Stimulated activated CD4-positive, alpha-beta T cell treated with anti-CD3 and anti-CD28 coated beads, Interleukin-2, amount 100 ng/mL, for 24 hours (primary cell): ENCODE measurements at places on chromosomes 11 and 22.

GRCh38 chr11:128711136-128711535 lies 17.3 kb downstream of the FLI1 start:
- no peak for DNase-seq

DNA sequence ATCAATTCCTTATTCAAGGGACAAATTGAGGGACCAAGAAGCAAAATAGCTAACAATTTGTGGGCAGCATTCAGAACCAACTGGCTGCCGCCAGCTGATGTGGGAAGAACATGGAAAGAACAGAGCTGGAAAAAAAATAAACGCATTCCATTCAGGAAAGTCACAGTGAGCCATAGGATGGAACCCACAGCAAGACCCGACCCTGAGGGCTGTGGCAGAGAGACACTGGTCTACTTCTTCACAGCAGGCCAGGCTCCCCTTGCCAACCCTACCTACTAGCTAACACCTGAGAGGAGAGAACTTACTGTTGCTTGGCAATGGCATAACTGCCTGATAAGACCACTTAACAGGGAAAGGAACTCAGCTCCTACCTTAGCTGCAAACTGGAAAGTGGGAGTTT lies 123.5 kb upstream of the APOA1 start:
- no peak for DNase-seq

GRCh38 chr22:49726022-49726681 lies 101.5 kb downstream of the BRD1 start:
- DNase-seq = no peak

- DNase-seq = no peak
Observed at GRCh38 chr11:124863137-124863825, 2.0 kb upstream of the ROBO3 start.

- DNase-seq = no peak
Observed at GRCh38 chr11:2330696-2331095, 28.9 kb downstream of the TSPAN32 start.

GRCh38 chr11:130876931-130877915 lies 39.1 kb downstream of the SNX19 start:
- DNase-seq = no peak

- DNase-seq = no peak
Observed at GRCh38 chr22:49247194-49247924, 580.3 kb downstream of the BRD1 start.

GRCh38 chr11:78310500-78310909 lies 107.1 kb downstream of the GAB2 start:
- no peak for DNase-seq

DNA sequence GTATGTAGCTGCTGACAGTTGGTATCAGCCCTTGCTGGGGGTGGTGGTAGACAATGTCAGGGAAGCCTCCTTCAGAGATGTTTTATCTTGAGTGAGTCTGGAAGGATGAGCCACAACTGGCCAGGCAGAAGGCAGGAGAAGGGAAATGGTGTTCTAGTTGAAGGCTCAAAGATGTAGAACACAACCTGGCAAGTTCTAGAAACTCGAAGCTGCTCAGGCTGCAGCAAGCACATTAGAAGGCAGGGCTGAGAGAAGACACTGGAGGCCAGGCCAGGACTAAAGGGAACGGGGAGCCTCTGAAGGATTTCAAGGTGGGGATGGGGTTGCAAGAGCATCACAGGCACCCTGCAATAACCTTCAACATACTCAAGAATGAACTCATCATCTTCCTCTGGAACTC lies 40.4 kb downstream of the USP35 start:
- DNase-seq = no peak

DNA sequence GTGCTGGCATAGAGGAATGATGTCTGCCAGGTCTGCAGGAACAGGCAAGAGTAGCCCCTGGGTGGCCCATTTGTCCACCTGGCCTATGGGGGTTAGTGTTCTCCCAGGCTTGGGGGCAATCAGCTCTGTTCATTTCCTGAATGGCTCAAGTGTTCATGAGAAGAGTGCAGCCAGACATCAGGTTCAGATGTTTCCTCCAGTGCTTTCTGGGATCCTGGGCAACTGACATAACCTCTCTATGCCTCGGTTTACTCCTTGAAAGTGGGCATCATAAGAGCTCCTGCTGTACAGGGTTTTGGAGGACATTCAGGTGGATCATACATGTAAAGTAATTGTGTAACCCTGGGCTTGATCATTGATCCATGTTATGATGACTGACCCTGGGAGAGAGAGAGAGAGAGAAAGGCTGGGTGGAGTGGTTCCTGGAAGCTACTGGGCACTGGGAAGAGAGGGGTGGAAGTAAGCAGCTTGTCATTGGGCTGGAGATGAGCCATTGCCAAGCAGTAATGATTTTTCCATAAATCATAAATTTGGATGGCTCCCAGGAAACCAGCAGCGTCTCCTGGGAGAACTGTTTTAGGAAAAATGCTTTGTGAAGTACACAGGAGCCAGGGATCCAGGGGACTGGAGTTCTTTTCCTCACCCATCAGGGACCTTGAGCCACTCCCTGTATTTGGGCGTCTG lies 30.2 kb upstream of the ACCSL start:
- no peak for DNase-seq

DNA sequence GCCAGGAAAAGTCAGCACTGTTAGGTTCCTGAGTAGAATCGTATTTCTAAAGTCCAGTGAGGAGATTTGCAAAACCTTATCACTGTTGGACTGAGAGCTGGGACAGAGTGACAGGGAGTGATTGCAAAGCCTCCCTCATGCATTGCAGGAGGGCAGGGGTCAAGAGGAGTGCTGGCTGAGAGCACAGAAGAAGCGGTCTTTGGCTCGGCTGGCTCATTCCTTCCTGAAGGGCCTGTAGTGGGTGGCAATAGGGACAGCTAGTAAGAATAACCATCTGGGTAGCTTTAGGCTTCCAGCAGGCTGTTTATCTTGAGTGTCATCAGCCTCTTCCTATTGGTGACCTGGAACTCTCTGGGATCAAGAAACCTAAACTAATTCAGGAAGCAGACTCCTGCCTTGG lies 53.4 kb downstream of the CD44 start:
- no peak for DNase-seq

DNA sequence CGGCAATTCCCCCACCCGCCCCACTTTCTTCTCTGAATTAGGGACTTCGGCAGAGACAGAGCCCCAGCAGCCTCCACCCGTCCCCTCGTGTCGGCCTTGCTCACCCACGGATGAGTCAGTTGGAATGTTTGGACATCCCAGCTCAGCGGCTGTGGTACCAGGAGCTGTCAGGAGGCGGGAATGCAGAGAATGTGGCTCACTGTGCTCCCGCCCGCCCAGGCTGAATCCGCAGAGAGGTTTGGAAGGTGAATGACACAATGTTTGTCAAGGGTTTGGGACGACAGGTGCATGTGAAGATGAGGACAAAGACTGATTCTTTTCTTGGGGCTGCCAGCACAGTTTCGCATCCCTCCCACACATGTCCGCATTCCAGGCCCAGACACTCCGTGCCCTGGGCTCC lies 39.6 kb downstream of the LIF start:
- DNase-seq = no peak

- DNase-seq = no peak
Observed at GRCh38 chr22:37560608-37561211, 430 bp downstream of the CDC42EP1 start.

DNA sequence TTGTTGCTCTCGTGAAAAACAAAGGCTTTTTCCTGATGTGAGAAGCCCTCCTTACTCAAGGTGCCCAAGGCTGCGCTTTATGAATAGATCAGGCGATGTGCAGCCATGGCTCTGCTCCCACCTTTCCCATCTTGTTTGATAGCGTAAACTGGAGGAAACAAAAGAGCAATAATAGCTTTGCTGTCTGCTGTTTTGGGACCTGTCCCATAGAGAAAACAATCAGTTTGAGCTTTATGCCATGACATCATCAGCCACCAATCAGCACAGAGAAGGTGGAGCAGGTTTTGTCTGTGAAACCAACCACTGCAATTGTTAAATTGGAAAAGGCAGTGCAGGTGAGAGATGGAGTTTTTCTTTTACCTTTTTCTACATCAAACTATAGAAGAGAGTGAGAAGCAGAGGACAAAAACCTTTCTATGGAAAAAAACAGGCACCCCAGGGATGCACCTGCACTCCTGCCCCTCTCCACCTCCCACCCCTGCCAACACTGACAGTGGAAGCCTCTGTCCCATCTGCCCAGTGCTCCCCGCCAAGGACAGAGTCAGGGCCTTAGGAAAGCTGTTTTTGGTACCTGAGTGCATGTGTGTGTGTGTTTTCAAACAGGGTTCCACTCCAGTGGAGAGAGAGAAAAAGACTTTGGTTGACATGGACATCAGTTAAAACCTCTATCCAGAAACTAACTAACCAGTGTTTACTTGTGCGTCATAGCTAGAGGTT lies 80.7 kb downstream of the MICAL3 start:
- no peak for DNase-seq

GRCh38 chr11:44568331-44568657 lies 2.8 kb downstream of the CD82 start:
- no peak for DNase-seq

GRCh38 chr22:29385748-29386147 lies 2.6 kb downstream of the AP1B1 start:
- DNase-seq = no peak

GRCh38 chr22:27137871-27138337 lies 480.5 kb downstream of the MIAT start:
- DNase-seq = no peak

DNA sequence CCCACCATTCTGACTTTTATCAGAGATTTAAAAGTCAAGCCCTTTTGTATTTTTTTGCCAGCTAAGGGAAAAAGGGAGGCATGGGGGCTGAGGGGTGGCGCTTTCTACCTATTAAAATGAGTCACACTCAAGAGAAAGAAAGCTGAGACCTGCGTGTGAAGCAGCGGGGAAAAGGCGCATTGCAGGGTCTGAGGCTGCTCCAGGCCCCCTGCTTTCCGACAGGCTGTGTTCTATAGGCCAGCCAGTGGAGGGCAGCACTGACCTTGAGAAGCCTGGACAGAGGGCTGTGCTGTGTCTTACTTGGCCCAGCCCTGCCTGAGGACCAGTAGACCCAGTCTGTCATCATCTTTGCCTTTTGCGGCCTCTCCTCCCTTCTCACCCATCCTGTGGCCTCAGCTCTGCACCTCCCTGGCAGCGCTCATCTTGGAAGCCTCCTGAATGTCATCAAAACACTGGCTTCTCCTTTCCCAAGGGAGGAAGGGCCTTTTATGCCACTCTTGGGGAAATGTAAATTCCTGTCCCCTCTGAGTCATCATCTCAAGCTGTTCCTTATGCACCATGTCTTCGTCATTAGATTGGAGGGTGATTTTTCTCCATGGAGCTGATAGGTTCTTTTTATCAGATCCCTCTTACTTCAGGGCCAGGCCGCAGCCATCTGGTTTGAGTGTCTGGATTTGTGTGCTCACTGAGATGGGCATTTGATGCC lies 12.6 kb upstream of the MAPK8IP1 start:
- no peak for DNase-seq

- no peak for DNase-seq
Observed at GRCh38 chr11:80441821-80442220, 1001.0 kb upstream of the TENM4 start.
